Activated naive CD8-positive, alpha-beta T cell treated with anti-CD3 and anti-CD28 coated beads, Interleukin-2, amount 10 ng/mL, durations not matched to agents 7 days and 5 days (primary cell): ENCODE measurements at places on chromosomes 11 and 22.

GRCh38 chr11:19718951-19719350 is 6.3 kb downstream of the NAV2 start:
- no peak overlapping the region for H3K27ac ChIP-seq
- no peak for DNase-seq
- H3K36me3 ChIP-seq: no peaks in the 10 kb centered on the region
- peaks cover 16% of the 10 kb centered on the region for H3K4me1 ChIP-seq
- no peak overlapping the region for H3K4me3 ChIP-seq
- H3K27me3 ChIP-seq: peaks cover 36% of the 10 kb centered on the region

DNA sequence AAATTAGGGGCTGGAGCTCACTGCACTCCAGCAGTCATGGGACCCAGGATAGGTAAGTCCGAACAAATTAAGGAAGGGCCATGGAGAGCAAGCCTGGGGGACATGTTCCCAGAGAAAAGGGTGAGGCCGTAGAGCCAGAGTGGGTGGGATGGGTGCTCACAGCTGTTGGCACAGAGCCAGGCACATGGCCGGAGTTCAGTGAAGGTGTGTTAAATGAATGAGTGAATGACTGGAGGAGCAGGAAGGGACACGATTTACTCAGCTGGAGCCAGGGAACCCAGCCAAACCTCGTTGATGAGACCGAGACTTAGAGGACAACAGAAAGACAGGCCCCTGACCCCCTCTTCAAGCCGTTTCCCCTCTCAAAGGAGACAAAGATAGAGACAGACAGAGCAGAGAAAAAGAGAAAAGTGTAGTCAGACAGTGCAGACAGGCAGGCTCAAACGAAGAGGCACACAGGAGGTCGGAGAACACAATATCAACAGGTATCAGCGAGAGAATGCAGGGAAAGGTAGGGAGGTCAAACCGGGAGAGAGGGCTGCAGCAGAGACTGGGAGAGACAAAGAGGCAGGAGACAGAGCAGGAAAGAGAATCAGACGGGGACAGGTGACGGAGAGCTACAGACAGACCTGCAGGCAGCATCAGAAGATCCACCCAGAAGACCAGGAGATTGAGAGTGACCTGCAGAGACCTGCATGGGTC is 590 bp downstream of the SLCO2B1 start:
- no peak overlapping the region for H3K4me3 ChIP-seq
- DNase-seq: no peak
- no peaks in the 10 kb centered on the region for H3K36me3 ChIP-seq
- peak overlapping the region; percentile 19 for H3K27ac ChIP-seq
- peaks cover 5% of the 10 kb centered on the region for H3K4me1 ChIP-seq
- peaks cover 17% of the 10 kb centered on the region for H3K27me3 ChIP-seq

DNA sequence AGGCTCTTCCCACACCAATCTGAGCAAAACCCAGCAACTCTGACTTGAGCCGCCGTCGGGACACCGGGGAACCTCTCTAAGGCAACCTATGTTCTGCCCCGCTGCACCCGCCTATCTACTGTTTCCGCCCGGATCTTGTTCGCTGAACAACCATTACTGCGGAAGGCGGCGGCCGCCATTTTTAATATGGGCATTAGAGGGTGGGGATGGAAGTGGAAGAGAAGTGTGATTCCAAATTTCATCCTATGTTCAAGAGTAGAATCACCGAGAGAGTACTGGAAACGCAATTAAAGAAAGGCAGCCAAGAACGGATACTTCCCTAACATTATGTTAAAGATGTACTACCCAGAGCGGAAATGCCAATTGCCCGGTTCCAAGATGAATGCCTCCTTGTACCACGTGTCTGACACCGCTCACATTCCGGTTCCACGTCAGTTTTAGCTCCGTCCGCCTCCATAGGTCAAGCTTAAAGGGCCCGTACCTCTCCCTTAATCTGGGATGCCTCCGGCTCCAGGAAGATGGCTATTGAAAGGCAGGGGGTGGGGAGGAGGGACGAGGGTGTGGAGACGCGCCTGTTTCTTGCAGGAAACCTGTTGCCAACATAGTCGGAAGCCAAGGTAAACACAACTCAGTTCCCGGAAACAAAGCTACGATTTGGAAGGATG is at the start of gene DPAGT1:
DPAGT1 (minus strand) TSS at position 95 of the 665 bp plus-strand sequence. CDS start 198 bp downstream, outside the sequence.
- H3K4me1 ChIP-seq: peaks cover 30% of the 10 kb centered on the region
- no peaks in the 10 kb centered on the region for H3K27me3 ChIP-seq
- H3K4me3 ChIP-seq: peak within 1 kb of the TSS; percentile 95
- peak within 1 kb of the TSS; percentile 99 for H3K27ac ChIP-seq
- peak; percentile 81 for DNase-seq

DNA sequence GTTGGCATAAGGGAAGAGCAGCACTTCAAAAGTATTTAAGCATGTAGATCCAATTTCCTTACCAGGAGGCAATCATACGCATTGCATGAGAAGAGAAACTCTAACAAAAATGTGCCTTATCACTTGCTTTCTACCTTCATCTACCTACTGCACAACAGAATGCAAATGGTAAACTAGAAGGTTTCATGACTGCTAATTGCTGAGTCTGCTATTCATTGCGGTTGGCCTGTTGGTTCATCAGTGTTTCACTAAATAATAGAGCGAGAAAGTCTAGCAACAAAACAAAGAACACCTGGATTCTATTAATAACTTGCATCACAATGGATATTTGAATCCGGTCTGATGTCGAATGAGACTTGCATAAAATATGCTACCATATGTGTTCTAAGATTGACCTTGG is 229.0 kb downstream of the OPCML start:
- H3K4me1 ChIP-seq: no peaks in the 10 kb centered on the region
- no peak overlapping the region for H3K27ac ChIP-seq
- no peaks in the 10 kb centered on the region for H3K27me3 ChIP-seq
- H3K4me3 ChIP-seq: no peak overlapping the region
- no peaks in the 10 kb centered on the region for H3K36me3 ChIP-seq
- DNase-seq: no peak

DNA sequence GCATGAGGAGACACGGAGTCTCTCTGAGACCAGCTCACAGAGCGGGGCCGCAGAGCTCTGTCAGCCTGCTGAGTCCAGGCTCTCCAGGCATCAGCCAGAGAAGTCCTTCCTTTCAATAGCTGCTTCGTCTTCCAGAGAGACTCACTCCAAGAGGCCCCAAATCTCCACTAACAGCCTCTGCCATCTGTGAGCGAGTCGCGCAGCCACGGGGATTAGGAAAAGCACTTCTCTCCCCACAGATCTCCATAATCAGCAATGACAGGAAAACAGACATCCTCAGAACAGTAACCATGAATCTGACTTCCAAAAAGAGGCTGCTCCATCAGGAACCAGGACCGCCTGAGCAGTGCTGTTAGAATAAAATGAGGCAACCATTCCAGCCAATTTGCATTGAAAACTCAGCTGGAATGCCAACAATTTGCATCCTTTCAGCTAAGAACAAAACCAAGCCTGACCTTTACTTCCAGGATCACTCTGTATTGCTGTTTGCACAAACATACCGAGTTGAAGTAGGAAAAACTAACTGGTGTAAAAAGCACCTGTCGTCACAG is 65.4 kb downstream of the SMCO4 start:
- H3K27ac ChIP-seq: no peak overlapping the region
- H3K4me1 ChIP-seq: no peaks in the 10 kb centered on the region
- no peaks in the 10 kb centered on the region for H3K36me3 ChIP-seq
- DNase-seq: no peak
- H3K27me3 ChIP-seq: no peaks in the 10 kb centered on the region

- H3K4me1 ChIP-seq: no peaks in the 10 kb centered on the region
- DNase-seq: no peak
- peaks cover 13% of the 10 kb centered on the region for H3K27me3 ChIP-seq
- H3K4me3 ChIP-seq: no peak overlapping the region
- H3K27ac ChIP-seq: no peak overlapping the region
- H3K36me3 ChIP-seq: no peaks in the 10 kb centered on the region
Measured at GRCh38 chr11:33461369-33462125, 204.4 kb downstream of the HIPK3 start.

DNA sequence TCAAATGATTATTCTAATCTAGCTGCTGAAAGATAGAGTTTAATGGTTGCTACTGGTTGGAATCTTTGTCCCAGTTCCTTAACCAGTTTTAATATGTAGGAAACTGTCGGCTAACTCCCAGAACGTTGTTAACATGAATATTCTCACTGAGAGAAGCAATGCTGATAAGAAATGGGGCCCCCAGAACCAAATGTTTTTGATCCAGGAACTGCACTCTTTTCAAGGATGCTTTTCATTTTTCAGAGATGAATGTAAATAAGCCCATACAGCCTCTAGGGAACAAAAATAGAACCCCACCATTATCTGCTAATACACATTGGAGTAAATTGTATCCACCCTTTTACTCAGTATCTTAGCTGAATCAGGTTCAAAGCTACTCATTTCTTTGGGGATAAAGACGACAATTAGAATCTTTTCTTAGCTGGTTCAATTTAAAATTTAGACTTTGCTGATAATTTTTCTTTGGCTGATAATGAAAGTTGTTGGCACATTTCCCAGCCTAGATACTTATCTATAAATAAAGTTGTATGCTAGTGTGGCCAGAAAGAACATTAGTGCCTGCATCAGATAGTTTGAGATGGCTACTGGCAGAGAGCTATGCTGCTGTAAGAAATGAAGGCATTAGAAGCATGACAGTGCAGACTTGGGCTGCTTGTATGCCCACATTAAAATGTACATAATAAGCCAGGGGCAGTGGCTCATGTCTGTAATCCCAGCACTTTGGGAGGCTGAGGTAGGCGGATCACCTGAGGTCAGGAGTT is 323.3 kb upstream of the PDGFD start:
- H3K27me3 ChIP-seq: no peaks in the 10 kb centered on the region
- no peak overlapping the region for H3K27ac ChIP-seq
- no peak overlapping the region for H3K4me3 ChIP-seq
- no peak for DNase-seq
- no peaks in the 10 kb centered on the region for H3K36me3 ChIP-seq

DNA sequence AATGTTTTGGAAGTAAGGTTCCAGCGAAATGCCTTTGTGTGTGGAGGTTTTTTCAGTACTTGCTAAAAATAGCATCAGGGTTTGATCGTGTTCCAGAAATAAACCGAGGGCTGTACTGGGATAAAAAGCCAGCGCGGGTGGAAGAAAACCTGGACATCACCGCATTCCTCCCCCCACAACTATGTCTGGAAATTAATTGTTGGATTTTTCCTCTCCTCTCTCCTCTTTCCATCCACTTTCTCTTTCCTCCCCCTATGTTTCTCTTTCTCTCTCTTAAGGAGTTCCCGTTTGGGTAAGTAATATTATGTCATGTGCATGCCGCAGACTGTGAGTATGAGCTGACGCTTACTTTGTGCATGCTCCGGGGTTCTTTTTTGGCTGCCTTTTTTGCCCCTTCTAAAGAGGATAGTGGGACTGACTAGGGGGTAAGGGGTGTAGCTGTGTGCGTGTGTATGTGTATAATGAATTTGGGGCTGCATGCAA is 104.2 kb upstream of the HSD17B12 start:
- peaks cover 91% of the 10 kb centered on the region for H3K27me3 ChIP-seq
- no peak overlapping the region for H3K27ac ChIP-seq
- peak overlapping the region; percentile 4 for H3K4me3 ChIP-seq
- DNase-seq: no peak

- H3K4me1 ChIP-seq: no peaks in the 10 kb centered on the region
- no peaks in the 10 kb centered on the region for H3K36me3 ChIP-seq
- no peak overlapping the region for H3K4me3 ChIP-seq
- no peak for DNase-seq
Measured at GRCh38 chr11:71082454-71082853, 169.9 kb downstream of the SHANK2 start.

DNA sequence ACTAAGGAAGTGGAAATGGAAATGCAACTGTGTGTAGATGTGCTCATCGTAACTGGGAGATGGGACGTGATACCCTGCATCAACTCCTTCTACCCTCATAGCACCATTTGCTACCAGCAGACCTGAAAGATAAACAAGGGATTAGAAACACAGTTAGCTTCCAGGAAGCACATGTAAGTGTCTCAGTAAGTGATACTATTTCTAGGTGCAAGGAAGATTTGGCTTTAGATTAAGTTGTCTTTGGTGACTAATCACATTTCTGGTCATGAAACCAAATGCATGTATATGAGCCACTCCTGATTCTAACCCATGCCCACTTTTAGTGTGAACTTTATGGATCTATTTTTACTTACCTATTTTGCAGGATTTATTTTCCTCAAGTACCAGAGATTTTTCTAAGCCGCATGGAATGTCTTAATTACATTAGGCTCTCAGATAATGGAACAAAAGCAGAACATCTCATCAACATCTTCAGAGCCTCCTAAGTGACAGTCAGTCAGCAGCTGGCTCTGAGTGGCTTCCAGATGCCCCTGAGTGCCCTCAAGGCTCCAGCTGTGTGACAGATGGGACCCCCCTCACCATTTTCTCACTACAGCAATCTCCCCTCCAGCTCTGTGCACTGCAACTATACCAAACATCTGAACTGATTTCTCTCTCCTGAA is 21.2 kb downstream of the SLC5A12 start:
- H3K27ac ChIP-seq: no peak overlapping the region
- H3K36me3 ChIP-seq: no peaks in the 10 kb centered on the region
- DNase-seq: no peak
- H3K27me3 ChIP-seq: no peaks in the 10 kb centered on the region

DNA sequence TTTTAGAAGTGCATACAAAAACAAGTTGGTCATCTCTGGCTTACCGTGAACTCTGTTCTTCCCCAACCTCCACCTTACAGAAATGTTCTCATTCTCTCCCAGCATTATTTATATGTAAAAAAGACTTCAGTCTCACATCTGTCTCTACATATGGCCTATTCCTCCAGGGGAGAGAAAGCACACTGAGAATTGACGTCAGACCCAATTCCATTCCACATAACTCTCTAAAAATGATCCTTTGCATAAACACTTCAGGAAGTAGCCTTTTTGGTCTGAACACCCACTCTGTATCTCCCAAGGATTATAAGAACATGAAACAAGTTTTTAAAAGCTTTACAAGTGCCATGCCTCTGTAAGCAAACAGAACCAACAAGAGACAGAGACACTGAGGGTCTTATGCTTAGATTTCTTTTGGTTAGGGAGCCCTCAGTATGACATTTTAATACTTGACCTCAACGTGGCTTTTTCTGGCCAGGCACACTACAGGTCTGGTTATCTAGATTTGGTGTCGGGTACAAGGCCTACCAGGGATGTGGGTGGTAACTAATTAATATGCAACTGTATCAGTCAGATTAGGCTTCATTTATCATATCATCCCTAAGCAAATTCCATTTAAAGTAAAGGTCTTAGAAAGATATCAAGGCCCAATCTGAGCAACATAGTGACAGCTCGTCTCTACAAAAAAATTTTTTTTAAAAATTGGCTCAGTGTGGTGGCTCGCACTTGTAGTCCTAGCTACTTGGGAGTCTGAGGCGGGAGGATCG is 48.5 kb upstream of the PPP2R1B start:
- no peaks in the 10 kb centered on the region for H3K27me3 ChIP-seq
- no peak for DNase-seq
- H3K4me1 ChIP-seq: peaks cover 3% of the 10 kb centered on the region
- H3K4me3 ChIP-seq: no peak overlapping the region

- DNase-seq: peak; percentile 66
- peak overlapping the region; percentile 61 for H3K4me3 ChIP-seq
- peaks cover 5% of the 10 kb centered on the region for H3K4me1 ChIP-seq
- peaks cover 6% of the 10 kb centered on the region for H3K36me3 ChIP-seq
- no peak overlapping the region for H3K27ac ChIP-seq
Measured at GRCh38 chr11:123653827-123654565, 428 bp downstream of the SCN3B start.
